ENCODE measurements at places on chromosomes 16 and 17.
A peak's percentile ranks its signal among the peaks of the same experiment; 100 is the strongest.

DNA sequence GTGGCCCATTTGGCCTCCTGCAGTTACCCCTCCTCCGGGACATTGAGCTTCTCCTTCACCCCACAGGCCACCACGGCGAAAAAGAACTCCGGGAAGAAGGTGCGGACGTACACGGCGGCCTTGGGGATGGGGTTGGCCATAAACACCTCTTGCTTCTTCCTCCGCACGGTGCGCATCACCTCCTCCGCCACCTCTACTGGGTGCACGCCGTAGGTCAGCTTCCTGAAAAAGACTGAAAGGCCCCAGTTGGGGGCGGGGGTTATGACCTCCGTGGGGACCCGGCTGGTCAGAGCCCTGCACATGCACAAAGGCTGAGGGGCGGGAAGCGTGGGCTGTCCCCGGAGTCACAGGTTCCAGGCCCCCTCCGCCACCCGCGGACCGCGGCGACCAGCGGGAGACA is 19.9 kb downstream of the DHRS7C start:
- no peaks in the 10 kb centered on the region for H3K4me1 ChIP-seq
- H3K27ac ChIP-seq: no peak overlapping the region
- DNase-seq: no peak

GRCh38 chr16:25256695-25257469 is 763 bp downstream of the ZKSCAN2 start:
- peak; percentile 51 for DNase-seq
- no peaks in the 10 kb centered on the region for H3K27me3 ChIP-seq
- H3K4me1 ChIP-seq: peaks cover 12% of the 10 kb centered on the region
- H3K4me3 ChIP-seq: peak overlapping the region; percentile 96

- H3K36me3 ChIP-seq: no peaks in the 10 kb centered on the region
- no peaks in the 10 kb centered on the region for H3K4me1 ChIP-seq
- H3K27me3 ChIP-seq: no peaks in the 10 kb centered on the region
- no peak overlapping the region for H3K27ac ChIP-seq
Measured at GRCh38 chr16:62794724-62795123, 758.5 kb upstream of the CDH8 start.

GRCh38 chr17:7351665-7352502 is at the start of gene KCTD11:
KCTD11 (plus strand) TSS chr17:7352162.
- peak within 1 kb of the TSS; percentile 93 for H3K27ac ChIP-seq
- peak; percentile 94 for DNase-seq
- H3K4me3 ChIP-seq: peak within 1 kb of the TSS; percentile 95
- no peaks in the 10 kb centered on the region for H3K36me3 ChIP-seq
- H3K27me3 ChIP-seq: no peaks in the 10 kb centered on the region
- H3K4me1 ChIP-seq: peaks cover 47% of the 10 kb centered on the region

DNA sequence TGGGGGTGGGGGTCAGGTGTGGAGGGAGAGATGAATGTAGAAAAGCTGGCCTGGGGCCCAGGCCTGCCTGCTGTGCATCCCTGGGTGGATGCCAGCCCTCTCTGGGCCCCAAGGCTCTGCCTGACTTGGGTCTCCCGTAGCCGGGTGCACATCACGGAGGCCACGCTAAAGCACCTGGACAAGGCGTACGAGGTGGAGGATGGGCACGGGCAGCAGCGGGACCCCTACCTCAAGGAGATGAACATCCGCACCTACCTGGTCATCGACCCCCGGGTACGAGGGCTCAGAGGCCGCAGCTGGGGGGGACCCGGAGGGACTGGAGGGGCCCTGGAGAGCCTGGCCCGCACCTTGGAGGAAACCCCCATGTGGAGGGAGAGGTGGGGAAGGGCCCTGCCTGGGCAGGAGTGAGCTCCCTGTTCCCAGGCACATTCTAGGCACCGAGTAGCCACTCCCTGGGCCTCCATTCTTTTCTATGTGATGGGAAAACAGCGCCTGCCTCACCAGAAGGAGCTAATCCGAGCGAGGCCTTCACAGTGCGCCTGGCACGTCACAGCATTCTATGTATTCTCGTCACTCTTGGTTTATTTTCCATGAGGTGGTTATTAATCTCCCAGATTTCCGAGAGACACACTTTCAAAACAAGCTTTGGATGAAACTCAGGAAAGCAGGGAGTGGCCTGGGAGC is 34.7 kb downstream of the ADCY7 start:
- peaks cover 44% of the 10 kb centered on the region for H3K36me3 ChIP-seq
- peaks cover 31% of the 10 kb centered on the region for H3K4me1 ChIP-seq
- H3K27me3 ChIP-seq: no peaks in the 10 kb centered on the region
- peak overlapping the region; percentile 55 for H3K27ac ChIP-seq
- no peak for DNase-seq

GRCh38 chr17:74852237-74853047 is 7.2 kb downstream of the GRIN2C start:
- H3K36me3 ChIP-seq: no peaks in the 10 kb centered on the region
- DNase-seq: no peak
- H3K4me3 ChIP-seq: peak overlapping the region; percentile 33
- H3K27ac ChIP-seq: no peak overlapping the region

GRCh38 chr16:89374393-89374960 is 115.9 kb downstream of the ANKRD11 start:
- no peaks in the 10 kb centered on the region for H3K27me3 ChIP-seq
- H3K4me1 ChIP-seq: peaks cover 43% of the 10 kb centered on the region
- H3K27ac ChIP-seq: no peak overlapping the region
- DNase-seq: peak; percentile 66
- H3K36me3 ChIP-seq: peaks cover 12% of the 10 kb centered on the region

- peaks cover 25% of the 10 kb centered on the region for H3K27me3 ChIP-seq
- H3K4me3 ChIP-seq: no peak overlapping the region
- no peak overlapping the region for H3K27ac ChIP-seq
Measured at GRCh38 chr16:73233846-73234424, 186.0 kb upstream of the ZFHX3 start.

- H3K36me3 ChIP-seq: no peaks in the 10 kb centered on the region
- H3K4me3 ChIP-seq: no peak overlapping the region
- H3K27me3 ChIP-seq: peaks cover 18% of the 10 kb centered on the region
Measured at GRCh38 chr16:31357324-31358109, 2.5 kb downstream of the ITGAX start.

GRCh38 chr17:2705263-2705662 is 6.3 kb downstream of the CLUH start:
- DNase-seq: peak; percentile 74
- H3K27me3 ChIP-seq: no peaks in the 10 kb centered on the region
- peaks cover 61% of the 10 kb centered on the region for H3K4me1 ChIP-seq
- peaks cover 38% of the 10 kb centered on the region for H3K36me3 ChIP-seq

DNA sequence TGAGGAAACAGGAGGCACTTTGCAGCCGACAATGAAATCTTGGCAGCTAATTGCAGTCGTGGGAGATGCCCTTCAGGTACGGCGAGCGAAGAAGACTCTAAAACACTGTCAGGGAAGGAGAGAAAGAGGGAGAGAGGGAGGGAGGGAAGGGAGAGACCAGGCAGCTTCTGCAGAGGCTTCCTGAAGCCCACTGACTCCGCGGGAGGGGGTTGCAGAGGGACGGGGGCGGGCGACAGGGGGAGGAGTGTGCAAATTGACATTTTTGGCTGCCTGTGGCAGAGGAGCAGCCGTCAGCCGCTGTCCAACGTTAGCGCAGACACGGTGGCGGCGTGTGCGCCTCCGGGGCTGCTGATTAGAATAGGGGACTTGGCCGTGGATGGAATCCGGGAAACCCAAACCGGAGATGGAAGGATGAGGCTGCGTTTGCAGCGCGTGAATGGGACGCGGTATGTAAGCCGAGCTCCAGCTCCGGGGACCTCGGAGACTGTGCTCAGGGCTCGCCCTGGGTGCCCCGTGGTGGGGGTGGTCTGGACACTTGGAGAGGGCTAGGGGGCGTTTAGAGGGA is 849.1 kb upstream of the RBFOX1 start:
- H3K4me1 ChIP-seq: no peaks in the 10 kb centered on the region
- H3K36me3 ChIP-seq: no peaks in the 10 kb centered on the region

DNA sequence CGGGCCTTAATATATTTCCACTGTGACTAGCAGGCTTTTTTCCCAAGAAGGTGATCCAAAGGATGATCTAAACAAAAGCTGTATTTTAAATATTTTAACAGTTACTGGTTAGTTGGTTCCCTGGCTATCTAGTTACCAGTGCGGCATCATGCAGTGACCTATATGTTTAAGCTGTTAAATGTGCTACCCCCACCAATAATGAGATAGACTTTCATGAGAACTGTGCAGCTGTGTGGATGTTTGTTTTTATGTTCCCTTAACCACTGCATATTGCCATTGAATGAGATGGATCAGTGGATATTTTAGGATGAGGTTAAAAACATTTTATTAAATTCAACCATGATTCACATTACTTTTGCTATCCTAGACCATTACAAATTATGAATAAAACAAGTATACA is 16.9 kb downstream of the ERN1 start:
- H3K27me3 ChIP-seq: no peaks in the 10 kb centered on the region
- H3K4me3 ChIP-seq: no peak overlapping the region
- no peak for DNase-seq
- H3K36me3 ChIP-seq: peaks cover 2% of the 10 kb centered on the region

GRCh38 chr16:17467923-17468540 is 2.7 kb downstream of the XYLT1 start:
- no peak overlapping the region for H3K27ac ChIP-seq
- DNase-seq: no peak
- peaks cover 12% of the 10 kb centered on the region for H3K36me3 ChIP-seq
- H3K27me3 ChIP-seq: no peaks in the 10 kb centered on the region
- peaks cover 6% of the 10 kb centered on the region for H3K4me1 ChIP-seq

- peak overlapping the region; percentile 91 for H3K4me3 ChIP-seq
- H3K27me3 ChIP-seq: peaks cover 44% of the 10 kb centered on the region
- peaks cover 6% of the 10 kb centered on the region for H3K4me1 ChIP-seq
- no peak overlapping the region for H3K27ac ChIP-seq
- no peaks in the 10 kb centered on the region for H3K36me3 ChIP-seq
- DNase-seq: no peak
Measured at GRCh38 chr16:17469011-17469740, 1.6 kb downstream of the XYLT1 start.

DNA sequence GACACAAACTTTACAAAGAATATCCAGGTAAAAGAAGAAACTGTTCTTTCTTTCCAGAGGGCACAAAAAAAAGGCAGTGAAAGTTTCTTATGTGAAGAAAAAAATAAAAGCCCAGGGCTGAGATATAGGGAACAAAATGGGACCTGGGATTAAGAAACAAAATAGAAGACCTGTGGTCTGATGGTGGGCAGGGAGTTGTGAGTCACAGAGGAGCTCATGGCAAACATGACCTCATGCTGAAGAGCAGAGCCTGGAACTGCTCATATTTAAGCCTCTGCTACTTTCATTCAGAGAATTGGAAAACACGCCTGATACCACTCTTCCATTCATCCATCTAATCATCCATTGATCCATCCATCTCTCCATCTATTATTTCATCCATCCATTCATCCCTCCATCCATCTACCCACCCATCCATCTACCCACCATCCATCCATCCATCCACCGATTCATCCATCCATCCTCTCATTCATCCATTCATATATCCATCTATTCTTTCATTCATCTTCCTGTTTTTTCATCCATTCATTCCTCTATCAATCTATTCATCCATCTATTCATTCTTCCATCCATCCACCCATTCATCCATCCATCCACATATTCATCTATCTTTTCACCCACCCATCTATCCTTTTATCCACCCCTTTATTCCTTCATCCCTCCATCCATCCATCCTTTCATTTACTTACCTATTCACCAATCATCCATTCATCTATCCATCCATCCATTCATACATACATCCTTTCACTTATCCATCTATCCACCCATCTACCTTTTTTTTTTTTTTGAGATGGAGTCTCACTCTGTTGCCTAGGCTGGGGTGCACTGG is 30.0 kb downstream of the WFDC1 start:
- H3K27ac ChIP-seq: no peak overlapping the region
- no peak overlapping the region for H3K4me3 ChIP-seq
- no peaks in the 10 kb centered on the region for H3K4me1 ChIP-seq
- DNase-seq: no peak

- no peak overlapping the region for H3K27ac ChIP-seq
- DNase-seq: no peak
- H3K4me3 ChIP-seq: no peak overlapping the region
- no peaks in the 10 kb centered on the region for H3K36me3 ChIP-seq
- no peaks in the 10 kb centered on the region for H3K27me3 ChIP-seq
- no peaks in the 10 kb centered on the region for H3K4me1 ChIP-seq
Measured at GRCh38 chr17:70100983-70101382, 26.0 kb downstream of the KCNJ16 start.

All from mesenchymal stem cell (in vitro differentiated cells and primary cell).